ENCODE measurements at places on chromosomes 3 and 15. TPM values are rescaled to one million over a fixed set of nuclear protein-coding genes. Genes with fewer than 3 reads are reported as not detected.

Gene PCOLCE2
- total RNA-seq = not detected

Gene GUCA1C
- not detected for total RNA-seq

DNA sequence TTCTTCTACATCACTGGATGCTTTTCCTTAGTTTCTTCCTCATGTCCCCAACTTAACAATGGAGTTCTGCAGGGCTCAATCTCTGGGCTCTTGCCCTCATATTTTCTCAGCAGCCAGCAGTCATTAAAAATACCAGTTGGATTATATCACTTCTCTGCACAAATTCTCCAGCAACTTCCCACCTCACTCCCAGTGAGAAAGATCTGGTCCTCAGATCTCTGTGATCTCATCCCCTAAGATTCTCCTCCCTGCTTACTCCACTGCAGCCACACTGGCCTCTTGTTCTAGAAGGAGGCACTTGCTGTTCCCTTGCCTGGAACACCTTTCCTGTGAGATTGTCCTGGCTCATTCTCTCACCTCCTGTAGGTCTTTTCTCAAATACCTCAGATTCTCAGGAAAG is 6.1 kb downstream of the ERICH6 start:
- H3K4me3 ChIP-seq = no peak overlapping the region
- H3K4me1 ChIP-seq = no peaks in the 10 kb centered on the region
- no peak overlapping the region for H3K27ac ChIP-seq
- H3K27me3 ChIP-seq = no peaks in the 10 kb centered on the region

- H3K36me3 ChIP-seq = no peaks in the 10 kb centered on the region
- no peaks in the 10 kb centered on the region for H3K4me1 ChIP-seq
- H3K27ac ChIP-seq = no peak overlapping the region
- no peak overlapping the region for H3K4me3 ChIP-seq
Observed at GRCh38 chr3:126116526-126116925, 32.6 kb upstream of the SLC41A3 start.
